ENCODE measurements at places on chromosomes 2 and 18. TPM values are rescaled to one million over a fixed set of nuclear protein-coding genes. Genes with fewer than 3 reads are reported as not detected.

- H3K27me3 ChIP-seq = no peaks in the 10 kb centered on the region
- no peak overlapping the region for H3K4me3 ChIP-seq
- H3K4me1 ChIP-seq = peaks cover 22% of the 10 kb centered on the region
- H3K36me3 ChIP-seq = no peaks in the 10 kb centered on the region
Observed at GRCh38 chr2:68800027-68800401, 65.4 kb downstream of the ARHGAP25 start.

The IL1R2 gene
- 76.7 TPM for total RNA-seq

DNA sequence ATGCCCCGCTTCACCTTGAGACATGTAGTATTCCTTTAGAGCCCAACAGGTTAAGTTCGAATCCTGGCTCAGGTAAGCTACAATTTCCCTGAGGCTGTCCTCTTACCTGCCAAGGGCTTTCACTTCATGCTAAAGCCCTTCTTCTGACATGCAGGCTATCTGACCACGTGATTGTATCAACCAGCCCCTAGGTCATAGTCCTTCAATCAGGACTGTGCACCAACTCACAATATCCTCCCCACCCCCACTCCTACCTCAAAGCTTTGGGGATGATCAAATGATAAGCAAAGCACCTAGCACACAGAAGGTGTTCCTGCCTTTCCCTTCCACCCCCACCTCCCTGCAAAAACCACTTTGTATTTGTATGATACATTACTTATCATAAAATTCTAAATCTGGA, 78.9 kb downstream of the AAK1 start:
- H3K4me3 ChIP-seq = no peak overlapping the region
- no peak for DNase-seq
- H3K36me3 ChIP-seq = no peaks in the 10 kb centered on the region
- no peaks in the 10 kb centered on the region for H3K27me3 ChIP-seq
- peaks cover 17% of the 10 kb centered on the region for H3K4me1 ChIP-seq
- no peak overlapping the region for H3K27ac ChIP-seq

The CCBE1 gene
- 14.1 TPM for total RNA-seq

DNA sequence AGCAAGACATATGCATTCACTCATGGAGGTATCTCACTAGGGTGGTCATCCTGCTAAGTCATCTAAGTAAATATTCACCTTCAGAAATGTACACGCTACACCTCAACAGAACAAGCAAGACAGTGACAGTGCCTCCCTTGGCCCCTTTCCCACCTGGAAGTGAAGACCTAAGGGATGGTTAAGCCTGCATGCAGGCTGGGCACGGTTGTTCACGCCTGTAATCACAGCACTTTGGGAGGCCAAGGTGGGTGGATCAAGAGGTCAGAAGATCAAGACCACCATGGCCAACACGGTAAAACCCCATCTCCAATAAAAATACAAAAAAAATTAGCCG, 4.4 kb downstream of the LIMS2 start:
- H3K4me1 ChIP-seq = peaks cover 24% of the 10 kb centered on the region
- H3K36me3 ChIP-seq = no peaks in the 10 kb centered on the region
- peak overlapping the region; percentile 62 for H3K4me3 ChIP-seq
- no peak overlapping the region for H3K27ac ChIP-seq
- no peak for DNase-seq

DNA sequence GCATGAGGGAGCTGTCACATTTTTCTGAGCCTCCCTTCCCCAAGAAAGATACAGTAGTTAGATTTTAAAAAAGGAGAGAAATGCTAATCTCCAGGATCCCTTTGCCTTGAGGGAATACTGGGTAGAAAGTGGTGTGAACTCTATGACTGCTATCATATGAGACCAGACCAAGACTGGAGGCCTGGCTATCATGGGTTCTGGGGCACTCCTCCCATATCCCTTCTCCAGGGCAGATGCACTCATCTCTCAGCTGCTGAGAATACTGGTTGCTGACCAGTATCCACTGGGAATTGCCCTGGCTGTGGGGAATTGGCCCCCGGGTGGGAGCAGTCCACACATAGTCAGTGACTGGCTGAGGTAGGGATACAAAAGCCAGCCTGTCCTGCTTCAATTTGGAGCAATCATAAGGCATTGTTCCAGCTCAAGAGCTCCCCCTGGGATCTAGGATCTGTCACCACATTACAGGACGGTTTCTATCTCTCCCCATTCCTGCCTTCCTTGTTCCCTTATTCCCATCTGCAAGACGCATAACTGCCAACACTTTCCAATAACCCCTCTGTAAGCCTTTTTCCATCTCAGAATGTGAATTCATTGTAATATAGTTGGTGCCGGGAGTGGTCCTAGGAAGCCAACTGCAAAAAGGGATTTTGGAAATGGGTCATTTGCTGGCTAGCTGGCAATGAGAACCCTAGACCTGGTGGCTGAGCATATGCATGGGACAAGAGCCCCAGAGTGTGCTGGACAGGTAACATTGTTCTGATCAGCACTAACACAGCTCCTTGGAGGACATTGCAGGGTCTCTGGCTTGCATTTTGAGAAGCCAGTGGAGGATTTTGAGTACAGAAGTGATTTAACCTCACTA, 35.4 kb upstream of the REEP1 start:
- DNase-seq = no peak
- H3K27ac ChIP-seq = no peak overlapping the region
- H3K36me3 ChIP-seq = no peaks in the 10 kb centered on the region
- no peak overlapping the region for H3K4me3 ChIP-seq
- peaks cover 7% of the 10 kb centered on the region for H3K4me1 ChIP-seq

- DNase-seq = no peak
- no peaks in the 10 kb centered on the region for H3K27me3 ChIP-seq
- no peaks in the 10 kb centered on the region for H3K36me3 ChIP-seq
- H3K27ac ChIP-seq = peak overlapping the region; percentile 67
- no peak overlapping the region for H3K4me3 ChIP-seq
- H3K4me1 ChIP-seq = peaks cover 24% of the 10 kb centered on the region
Observed at GRCh38 chr2:46459694-46460093, 19.7 kb upstream of the TMEM247 start.

- peaks cover 4% of the 10 kb centered on the region for H3K4me1 ChIP-seq
- H3K27ac ChIP-seq = no peak overlapping the region
- H3K27me3 ChIP-seq = no peaks in the 10 kb centered on the region
Observed at GRCh38 chr18:50981381-50981780, 13.5 kb downstream of the ELAC1 start.

The GFPT1 gene
- 41.3 TPM for total RNA-seq

DNA sequence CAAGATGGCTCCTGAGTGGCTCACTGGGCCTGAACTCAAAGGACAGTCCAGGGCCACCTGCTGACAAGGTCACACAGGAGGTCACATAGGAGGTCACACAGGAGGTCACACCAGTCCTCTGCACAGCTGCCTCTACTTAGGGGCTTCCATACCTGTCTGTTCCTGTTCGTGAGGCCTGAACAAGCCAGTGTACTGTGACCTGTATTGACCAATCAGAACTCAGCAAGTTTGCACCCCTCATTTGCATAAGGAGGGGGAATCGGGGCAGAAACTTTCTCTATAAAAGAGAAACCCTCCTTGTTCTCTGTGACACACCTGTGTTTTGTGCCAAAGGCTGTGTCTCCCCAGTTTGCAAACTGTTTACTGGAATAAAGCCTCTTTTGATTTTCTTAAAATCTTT, 478.9 kb downstream of the EIPR1 start:
- H3K27me3 ChIP-seq = no peaks in the 10 kb centered on the region
- no peaks in the 10 kb centered on the region for H3K4me1 ChIP-seq
- H3K27ac ChIP-seq = no peak overlapping the region
- no peak overlapping the region for H3K4me3 ChIP-seq
- no peak for DNase-seq

DNA sequence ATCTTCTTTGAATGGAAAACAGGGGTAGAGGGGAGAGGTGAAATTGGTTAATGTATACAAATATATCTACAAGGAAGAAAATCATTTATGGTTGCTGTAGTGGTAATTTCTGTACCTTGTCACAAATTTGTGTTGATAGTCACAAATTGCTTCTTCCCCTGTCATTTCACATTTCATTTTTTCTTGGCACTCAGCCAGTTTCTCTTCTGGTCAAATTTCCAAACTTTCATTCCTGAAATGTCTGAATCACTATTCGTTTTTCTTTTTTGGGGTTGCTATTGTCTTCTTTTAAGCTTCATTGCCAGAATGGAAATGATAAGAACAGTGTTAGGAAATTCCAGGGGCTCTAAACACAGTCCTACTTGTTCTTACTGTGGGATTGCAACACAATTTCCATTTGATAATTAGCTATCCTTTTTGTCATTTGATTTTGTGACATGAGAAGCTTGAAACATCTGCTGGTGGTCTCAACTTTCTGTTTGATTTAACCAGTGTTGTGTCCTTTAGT, 136.0 kb upstream of the GCFC2 start:
- H3K27me3 ChIP-seq = no peaks in the 10 kb centered on the region
- H3K27ac ChIP-seq = no peak overlapping the region
- H3K36me3 ChIP-seq = no peaks in the 10 kb centered on the region
- no peak for DNase-seq
- H3K4me1 ChIP-seq = no peaks in the 10 kb centered on the region
- no peak overlapping the region for H3K4me3 ChIP-seq

The STAT4 gene
- 5.0 TPM for total RNA-seq

DNA sequence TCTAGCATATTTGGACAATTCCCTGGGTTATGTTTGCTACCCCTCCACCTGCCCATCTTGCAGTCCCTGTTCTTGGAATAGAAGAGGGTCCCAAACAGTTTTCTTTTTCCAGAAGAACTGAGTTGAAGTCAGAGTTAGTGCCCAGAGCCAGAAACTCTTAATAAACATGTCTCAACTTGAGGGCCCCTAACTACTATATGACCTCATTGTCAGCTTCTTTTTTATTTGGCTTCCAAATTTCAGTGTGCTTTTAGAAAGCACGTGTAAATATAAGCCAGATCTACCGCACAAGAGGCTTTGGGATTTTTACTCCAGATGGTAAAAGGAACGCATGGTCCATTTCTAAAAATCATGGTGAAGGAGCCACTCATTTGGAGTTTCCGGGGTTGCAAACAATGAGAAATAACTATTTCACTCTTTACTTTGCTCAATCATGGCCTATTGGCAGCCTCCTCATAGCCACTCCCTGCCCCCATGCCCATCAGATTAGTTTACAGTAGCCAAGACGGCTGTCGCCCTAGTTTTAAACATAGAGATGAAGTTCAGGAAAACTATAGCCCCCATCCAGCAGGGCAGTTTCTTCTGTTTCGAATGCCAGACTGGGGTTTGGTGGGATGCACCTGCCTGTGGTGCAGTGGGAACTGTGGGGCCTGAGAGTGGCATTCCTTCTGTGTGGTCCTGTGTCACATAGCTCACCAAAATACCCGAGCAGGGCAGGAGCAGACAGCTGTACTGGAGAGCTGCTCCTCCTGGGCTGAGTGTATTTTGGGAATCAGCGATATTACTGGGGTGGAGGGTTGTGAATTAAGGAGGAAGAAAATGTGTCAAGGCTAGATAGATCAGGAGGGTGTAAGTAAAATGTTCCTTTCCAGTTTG, 1.7 kb downstream of the MAPRE3 start:
- H3K4me3 ChIP-seq = peak overlapping the region; percentile 95
- H3K4me1 ChIP-seq = peaks cover 18% of the 10 kb centered on the region
- H3K27ac ChIP-seq = no peak overlapping the region
- no peaks in the 10 kb centered on the region for H3K36me3 ChIP-seq
- no peaks in the 10 kb centered on the region for H3K27me3 ChIP-seq

DNA sequence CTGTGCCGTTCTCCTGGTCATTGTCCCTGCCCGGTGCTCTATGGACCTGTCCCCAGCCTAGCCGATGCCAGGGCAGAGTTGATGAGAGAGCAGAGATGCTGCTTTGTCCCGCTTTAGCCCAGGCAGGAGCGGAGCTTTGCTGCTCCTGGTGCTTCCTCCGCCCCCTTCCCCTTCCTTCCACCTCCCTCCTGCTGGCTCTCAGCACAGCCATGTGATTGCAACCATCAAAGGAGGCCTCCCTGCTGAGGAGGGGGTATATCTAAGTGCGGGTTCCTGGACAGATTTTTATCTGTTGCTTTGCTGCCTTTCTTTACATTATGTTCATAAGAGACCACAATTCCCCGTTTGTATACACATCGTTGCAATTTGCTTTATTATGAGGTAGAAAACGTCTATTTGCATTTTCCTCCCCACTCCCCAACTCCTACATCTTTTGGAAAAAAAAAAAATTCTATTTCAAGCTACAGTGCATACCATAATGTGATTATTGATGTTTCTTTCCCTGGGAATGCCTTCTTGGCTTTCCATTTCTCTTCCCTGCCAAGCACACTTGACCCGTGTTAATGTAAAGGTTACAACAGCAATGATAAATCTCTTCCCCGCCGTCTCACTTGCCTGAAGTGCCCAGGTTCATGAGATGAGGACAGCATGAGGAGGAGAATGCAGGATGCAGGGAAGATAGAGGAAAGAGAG, 25.4 kb downstream of the ALPK2 start:
- no peaks in the 10 kb centered on the region for H3K4me1 ChIP-seq
- DNase-seq = no peak
- no peaks in the 10 kb centered on the region for H3K27me3 ChIP-seq
- no peak overlapping the region for H3K27ac ChIP-seq
- no peak overlapping the region for H3K4me3 ChIP-seq
- H3K36me3 ChIP-seq = no peaks in the 10 kb centered on the region

The HJURP gene
- total RNA-seq = 0.98 TPM

DNA sequence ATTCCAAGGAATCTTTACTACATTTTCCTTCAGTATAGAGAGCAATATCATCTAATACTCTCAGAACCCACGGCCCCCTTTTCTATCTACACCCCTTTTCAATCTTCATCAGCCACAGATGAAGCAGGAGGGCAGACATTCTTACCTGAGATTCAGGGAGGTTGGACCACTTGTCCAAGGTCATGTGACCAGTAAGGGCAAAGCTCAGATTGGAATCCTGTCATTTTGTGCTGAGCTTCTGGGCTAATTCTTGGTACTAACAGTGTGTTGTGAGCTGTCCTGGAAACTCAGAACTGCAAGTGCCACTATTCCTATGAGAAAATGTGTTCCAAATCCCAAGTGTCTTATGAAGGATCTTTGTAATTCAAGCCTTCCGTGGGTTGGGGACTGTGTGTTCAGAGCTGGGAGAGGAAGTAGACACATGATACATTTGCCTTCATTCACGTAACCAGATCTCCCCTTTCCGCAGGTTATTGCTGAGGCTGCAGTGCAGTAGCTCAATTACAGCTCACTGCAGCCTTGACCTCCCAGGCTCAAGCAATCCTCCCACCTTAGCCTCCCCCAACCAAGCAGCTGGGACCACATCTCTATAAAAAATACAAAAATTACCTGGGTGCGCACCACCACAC, 3.3 kb downstream of the CHRNA1 start:
- H3K4me3 ChIP-seq = no peak overlapping the region
- no peaks in the 10 kb centered on the region for H3K36me3 ChIP-seq
- no peaks in the 10 kb centered on the region for H3K27me3 ChIP-seq
- no peak for DNase-seq
- no peak overlapping the region for H3K27ac ChIP-seq

The SLC30A3 gene
- 0.55 TPM for total RNA-seq

The SIX3 gene
- not detected for total RNA-seq

The CD207 gene
- not detected for total RNA-seq
